ENCODE measurements at places on chromosomes 4 and X.

DNA sequence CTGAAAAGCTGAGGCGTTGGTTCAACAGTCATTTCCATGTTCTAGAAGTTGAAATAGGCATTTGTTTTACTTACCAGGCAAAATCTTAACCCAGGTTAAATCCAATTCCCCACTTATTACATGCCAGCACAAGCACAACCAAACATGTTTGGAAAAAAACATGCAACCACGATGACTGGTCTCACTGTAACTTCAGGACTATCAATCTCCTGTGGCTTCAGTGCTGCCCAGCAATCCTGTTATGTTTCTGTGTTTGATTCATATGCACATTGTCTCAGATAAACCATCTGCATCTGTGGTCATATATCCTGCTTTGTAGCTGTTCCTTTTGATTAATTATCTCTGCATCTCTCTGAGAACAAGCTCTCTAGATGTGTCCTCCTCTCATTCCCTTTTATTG, 28.3 kb downstream of the PRDM8 start:
- no peak for DNase-seq

DNA sequence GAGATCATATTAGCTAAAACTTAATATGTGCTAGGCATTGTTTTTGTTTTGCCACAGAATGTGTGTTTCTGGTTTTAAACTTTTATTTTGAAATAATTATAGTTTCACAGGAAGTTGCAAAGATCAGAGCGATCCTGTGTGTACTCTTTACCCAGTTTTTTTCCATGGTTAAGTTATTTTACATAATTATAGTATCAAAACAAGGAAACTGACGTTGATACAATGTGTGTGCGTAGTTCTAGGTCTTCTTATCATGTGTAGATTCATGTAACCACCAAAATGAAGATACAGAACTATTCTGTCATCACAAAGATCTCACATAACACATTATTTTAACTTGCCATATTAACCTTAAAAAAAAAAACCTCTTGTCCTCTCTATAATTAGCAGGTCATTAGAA, 69.2 kb downstream of the BLTP1 start:
- no peak for DNase-seq

- DNase-seq, result no peak
Observed at GRCh38 chrX:122850326-122850725, 333.8 kb upstream of the GRIA3 start.

DNA sequence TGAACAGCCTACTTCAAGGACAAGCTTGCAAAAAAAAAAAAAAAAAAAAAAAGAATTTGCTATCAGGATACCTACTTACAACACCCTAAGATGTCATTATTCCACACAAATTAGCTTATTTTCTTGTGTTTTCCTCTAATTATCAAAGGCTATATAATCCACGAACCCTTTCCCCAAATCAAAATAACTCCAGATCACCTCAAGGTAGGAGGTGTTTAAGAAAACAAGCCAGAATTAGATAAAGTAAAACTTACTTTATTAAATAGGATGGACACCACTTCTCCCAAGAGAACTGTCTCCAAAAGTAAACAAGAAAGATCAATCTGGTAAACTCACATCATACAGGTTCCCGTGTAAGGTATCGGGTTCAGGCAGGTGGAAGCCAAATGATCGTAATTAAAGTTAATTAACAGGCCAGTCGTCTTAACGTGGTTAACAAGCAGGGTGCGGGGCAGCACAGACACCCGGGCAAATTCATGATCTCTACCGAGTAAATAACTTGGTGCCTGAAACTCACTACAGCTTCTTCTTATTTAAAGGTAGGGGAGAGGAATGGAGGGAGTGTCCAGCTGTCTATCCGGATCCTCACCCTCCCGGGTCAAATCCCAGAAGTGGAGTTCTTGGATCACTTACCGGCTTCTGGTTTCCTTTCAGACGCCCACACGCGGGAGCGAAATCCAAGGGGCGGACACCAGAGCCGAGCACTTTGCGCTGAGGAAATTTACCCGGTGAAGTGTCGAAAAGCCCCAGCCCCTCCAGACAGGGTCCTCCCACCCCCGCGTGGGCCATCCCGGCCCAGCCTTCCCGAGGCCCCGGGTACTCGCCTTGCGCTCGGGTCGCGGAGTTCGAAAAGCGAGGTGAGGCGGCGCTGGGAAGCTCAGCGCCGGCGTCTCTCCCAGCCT, 708 bp downstream of the ARAP2 start:
- peak; percentile 26 for DNase-seq

DNA sequence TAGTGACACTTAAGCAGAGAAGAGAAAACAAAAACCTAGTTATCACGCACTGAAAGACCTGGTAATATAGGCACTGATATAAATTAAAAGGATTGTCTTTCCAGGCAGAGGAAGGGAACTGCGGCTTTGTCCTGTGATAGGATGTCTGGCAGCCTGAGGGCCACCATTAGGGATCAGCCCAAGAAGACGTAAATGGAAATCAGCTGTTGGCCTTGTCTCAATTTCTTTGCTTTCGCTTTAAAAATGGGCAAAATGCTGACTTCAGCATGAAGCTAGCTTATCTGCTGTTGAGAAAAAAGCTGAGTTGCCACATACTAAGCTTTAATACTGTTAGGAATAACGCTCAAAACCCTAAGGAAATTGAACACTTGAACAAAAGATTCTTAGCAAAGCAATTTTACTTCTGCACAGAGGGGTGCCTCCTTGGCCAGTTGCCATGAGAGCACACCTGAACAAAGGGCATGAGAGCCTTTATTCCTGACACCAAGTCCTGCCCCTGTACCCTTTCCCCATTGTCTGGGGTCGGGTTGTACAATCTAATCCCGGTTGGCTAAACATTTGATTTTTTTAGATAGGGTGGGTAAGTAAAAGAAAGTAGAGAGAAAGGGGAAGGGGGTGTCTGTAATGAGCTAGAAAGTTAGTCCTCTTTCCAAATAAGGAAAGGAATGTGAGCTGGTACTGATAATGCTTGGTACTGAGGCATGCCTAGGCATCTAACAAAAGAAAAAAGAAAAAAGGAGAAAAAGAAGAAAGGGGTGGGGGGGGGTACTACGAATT, 85.1 kb upstream of the UCP1 start:
- no peak for DNase-seq

DNA sequence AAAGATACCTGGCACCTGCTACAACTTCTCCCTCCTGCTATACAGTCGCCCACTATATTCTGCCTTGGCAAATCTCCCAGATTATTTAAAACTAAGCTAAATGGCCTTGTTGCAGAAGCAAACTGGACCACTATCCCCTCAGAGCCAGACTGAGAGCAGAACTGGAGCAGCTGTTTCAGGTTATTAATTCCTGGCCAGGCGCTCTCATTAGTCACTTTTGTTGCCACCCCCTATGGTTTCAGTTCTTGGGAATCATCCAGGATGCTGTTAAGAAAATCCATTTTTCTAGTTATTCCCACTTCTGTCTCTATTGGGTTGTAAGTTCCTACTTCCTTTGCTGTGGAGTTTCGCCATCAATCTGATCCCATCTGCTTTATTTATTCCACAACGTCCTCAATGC, 30.1 kb downstream of the ADGRA3 start:
- DNase-seq, result peak; percentile 11
